ENCODE measurements at places on chromosomes 3 and 15.
A peak's percentile ranks its signal among the peaks of the same experiment; 100 is the strongest.

DNA sequence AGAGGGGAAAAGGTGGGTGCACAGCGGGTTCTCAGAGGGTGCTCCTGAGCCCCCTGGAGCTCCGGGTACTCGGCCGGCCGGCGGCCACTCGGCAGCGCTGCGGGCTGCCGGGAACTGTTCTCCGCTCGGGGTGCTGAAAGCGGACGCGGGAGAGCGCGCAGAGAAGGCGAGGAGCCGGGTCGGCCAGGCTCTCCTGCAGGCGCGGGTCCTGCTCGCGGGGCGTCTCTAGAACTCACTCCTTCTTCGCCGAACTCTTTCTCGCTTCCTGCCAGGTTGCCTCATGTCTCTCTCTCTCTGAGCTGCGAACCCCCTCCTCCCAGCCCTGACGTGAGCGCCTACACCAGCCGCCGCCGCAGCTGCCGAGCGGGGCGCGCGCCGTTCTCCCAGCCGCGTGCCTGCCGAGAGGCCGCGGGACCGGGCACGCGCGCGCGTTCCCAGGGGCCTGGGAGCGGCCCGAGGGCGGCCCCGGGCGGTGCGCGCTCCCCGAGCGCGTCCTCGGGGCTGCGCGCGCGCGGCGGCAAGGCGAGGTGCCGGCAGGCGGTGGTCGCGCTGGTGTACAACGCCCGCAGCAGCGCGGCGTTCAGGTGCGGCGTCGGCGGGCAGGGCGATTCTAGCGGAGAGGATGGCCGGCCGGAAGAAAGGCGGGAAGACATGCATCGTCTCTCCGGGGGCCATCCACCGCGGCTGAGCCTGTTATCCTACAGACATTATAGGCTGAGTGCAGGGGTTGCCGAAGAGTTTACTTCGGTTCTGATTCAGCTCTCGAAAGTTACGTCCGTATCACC is at the start of gene PEX5L:
Gene PEX5L (minus strand): TSS at position 267 of the 785 bp plus-strand sequence. CDS start 338 bp downstream, outside the sequence.
- peak; percentile 85 for DNase-seq

- no peak for DNase-seq
These were observed 52.8 kb downstream of the CORO2B start for GRCh38 chr15:68631601-68632051.

DNA sequence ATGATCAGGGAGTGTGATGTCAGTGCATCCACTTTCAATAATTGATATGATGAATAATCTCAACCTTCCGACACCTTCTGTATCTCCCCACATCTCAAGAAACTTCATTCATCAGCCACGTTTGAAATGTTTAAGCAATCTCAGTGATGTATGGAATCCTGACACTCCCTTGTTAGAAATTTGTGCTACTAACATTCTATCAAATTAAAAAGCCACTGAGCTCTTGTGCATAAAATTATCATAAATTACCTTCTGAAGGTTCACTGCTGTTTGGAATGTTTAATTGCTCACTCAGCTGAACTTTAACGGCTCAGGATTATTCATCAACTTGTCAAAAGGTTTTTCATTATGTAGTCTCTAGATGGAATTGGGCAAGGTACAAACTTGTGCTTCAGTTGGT is 108.4 kb upstream of the DPH6 start:
- no peak for DNase-seq

- DNase-seq: no peak
These were observed 7.8 kb downstream of the BNC1 start for GRCh38 chr15:83276661-83277060.

- no peak for DNase-seq
These were observed 25.3 kb downstream of the GALNT15 start for GRCh38 chr3:16199769-16200168.

- no peak for DNase-seq
These were observed 138.8 kb upstream of the HACD2 start for GRCh38 chr3:123723522-123724168.

DNA sequence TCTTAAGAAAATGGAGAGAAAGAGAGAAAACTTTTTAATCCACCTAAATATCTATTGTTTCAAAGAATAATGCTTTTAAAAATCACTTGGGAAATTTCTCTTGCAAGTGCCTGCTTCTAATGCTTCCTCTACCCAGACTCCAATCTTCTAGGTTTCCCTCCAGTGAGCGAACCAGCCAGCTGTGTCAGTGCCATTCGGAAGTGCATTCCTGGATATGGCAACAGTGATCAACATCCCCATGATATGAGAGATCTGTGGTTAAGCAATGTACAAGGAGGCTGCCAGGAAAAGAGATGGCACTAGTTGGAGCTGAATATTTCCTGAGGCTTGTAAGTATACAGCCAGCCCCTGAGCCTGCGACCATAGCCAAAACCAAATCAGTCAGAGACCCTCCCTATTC is 53.3 kb upstream of the KCNMB2 start:
- no peak for DNase-seq

DNA sequence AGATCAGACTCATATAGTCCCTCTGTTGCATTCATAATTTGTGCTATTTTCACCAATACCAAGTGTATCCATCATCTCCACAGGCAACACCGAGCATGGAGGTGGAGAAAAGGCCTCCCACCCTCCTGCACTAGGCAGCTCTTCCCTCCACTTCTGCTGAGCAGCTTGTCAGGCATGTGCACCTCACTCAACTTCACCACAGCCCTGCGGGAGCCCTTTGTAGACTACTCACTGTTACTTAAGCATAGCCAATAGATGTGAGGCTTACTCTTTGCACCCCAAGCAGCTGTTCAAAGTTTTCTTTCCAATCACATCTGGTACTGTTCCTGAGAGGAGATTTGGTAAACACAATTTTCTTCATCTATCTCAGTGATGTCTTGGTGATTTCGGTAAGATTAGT is 16.9 kb upstream of the GUCA1C start:
- DNase-seq: no peak

- DNase-seq: no peak
These were observed 38.9 kb upstream of the SSR3 start for GRCh38 chr3:156593814-156594213.

DNA sequence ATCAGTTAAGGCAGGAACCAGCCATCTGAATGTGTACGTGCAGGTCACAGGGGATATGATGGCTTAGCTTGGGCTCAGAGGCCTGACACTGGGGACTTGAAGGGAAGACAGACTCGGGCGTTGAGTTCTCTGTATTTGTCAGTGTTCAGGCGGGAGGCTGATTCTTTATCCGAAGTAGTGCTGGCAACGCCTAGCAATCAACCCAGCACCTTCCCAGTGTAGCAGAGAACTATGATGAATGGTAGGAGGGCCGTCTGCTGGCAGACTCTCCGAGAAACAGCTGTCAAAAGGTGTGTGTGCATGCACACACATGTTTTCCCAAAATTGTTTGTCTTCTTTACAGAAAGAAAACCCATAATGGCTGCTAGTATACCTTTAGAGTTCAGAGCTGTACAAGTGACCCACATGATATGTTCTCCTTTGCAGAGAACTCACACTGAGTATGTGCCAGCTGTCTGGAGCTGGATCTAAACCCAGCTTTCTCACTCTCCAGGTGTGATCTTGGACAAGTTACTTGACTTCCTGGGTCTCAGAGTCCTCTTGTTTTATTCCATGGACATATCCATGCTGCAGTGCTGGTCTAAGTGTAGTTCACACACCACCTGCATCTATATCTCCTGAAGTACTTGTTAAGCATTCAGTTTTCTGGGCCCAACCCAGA is 74.5 kb upstream of the LARS2 start:
- no peak for DNase-seq

DNA sequence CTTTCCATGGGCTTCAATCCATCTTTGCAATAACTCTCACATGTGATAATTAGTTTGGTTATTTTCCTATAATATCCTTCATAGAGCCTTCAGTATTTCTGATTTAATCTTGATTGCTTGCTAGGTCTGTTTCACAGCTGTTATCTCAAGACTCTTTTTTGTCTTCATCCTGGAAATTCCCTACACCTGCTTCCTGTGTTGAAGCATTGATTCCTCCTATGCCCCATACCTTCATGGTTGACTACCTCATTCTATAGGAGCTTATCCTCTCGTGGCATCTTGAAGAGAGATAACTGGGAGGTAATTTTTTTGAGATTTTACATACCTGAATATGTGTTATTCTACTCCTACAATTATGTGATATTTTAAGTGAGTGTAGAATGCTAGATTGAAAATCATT is 26.7 kb downstream of the PIK3CA start:
- DNase-seq: no peak

Measured in left forelimb (tissue), 1 donor.